ENCODE measurements at places on chromosomes 6 and 20.
A peak's percentile ranks its signal among the peaks of the same experiment; 100 is the strongest.

GRCh38 chr20:4763723-4764510, 42.2 kb downstream of the PRND start:
- H3K36me3 ChIP-seq: no peaks in the 10 kb centered on the region
- peaks cover 9% of the 10 kb centered on the region for H3K4me1 ChIP-seq
- DNase-seq: no peak
- no peak overlapping the region for H3K27ac ChIP-seq
- no peaks in the 10 kb centered on the region for H3K27me3 ChIP-seq

GRCh38 chr6:144327081-144327480, 41.9 kb downstream of the UTRN start:
- DNase-seq: no peak
- H3K4me1 ChIP-seq: peaks cover 1% of the 10 kb centered on the region
- no peak overlapping the region for H3K4me3 ChIP-seq
- no peaks in the 10 kb centered on the region for H3K27me3 ChIP-seq
- H3K36me3 ChIP-seq: no peaks in the 10 kb centered on the region
- no peak overlapping the region for H3K27ac ChIP-seq

- DNase-seq: no peak
- H3K4me3 ChIP-seq: no peak overlapping the region
- H3K27ac ChIP-seq: no peak overlapping the region
- no peaks in the 10 kb centered on the region for H3K4me1 ChIP-seq
Observed at GRCh38 chr20:22455259-22455658, 129.1 kb downstream of the FOXA2 start.

- no peaks in the 10 kb centered on the region for H3K4me1 ChIP-seq
- H3K4me3 ChIP-seq: no peak overlapping the region
- no peaks in the 10 kb centered on the region for H3K36me3 ChIP-seq
- DNase-seq: no peak
- no peaks in the 10 kb centered on the region for H3K27me3 ChIP-seq
- H3K27ac ChIP-seq: no peak overlapping the region
Observed at GRCh38 chr6:5059036-5059896, 25.9 kb upstream of the PPP1R3G start.

DNA sequence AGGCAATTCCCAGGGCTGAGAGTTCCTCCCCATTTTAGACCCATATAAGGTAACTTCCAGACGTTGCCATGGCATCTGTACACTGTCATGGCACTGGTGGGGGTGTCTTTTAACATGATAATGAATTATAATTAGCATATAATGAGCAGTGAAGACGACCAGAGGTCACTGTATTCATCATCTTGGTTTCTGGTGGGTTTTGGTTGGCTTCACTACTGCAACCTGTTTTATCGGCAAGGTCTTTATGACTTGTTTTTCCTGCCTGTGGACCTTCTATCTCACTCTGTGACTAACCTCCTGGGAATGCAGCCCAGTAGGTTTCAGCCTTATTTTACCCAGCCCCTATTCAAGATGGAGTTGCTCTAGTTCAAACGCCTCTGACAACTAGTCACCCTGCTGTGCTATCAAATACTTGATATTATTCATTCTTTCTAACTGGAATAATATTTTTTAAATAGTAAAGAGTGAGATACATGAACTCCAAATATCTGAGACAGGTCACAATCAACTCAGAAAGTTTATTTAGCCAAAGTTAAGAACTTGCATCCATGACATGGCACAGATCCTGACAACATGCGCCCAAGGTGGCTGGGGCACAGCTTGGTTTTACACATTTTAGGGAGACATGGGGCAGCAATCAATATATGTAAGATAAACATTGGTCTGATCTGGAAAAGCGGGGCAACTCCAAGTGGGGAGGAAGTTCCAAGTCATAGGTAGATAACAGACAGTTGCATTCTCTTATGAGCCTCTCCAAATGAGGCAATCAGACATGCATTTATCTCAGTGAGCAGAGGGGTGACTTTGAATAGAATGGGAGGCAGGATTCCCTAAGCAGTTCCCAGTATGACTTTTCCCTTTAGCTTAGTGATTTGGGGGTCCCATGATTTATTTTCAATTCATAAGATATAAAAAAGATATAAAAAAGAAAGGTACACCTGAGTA, 1.2 kb upstream of the UFL1 start:
- peak overlapping the region; percentile 47 for H3K27ac ChIP-seq
- peak overlapping the region; percentile 99 for H3K4me3 ChIP-seq
- no peaks in the 10 kb centered on the region for H3K27me3 ChIP-seq
- H3K36me3 ChIP-seq: peaks cover 31% of the 10 kb centered on the region
- H3K4me1 ChIP-seq: peaks cover 23% of the 10 kb centered on the region

- no peaks in the 10 kb centered on the region for H3K27me3 ChIP-seq
- H3K4me1 ChIP-seq: peaks cover 20% of the 10 kb centered on the region
- H3K27ac ChIP-seq: no peak overlapping the region
Observed at GRCh38 chr6:16805243-16805950, 44.1 kb upstream of the ATXN1 start.

- H3K27me3 ChIP-seq: no peaks in the 10 kb centered on the region
- peaks cover 33% of the 10 kb centered on the region for H3K36me3 ChIP-seq
- no peaks in the 10 kb centered on the region for H3K4me1 ChIP-seq
Observed at GRCh38 chr6:143486752-143487151, 24.8 kb downstream of the FUCA2 start.

- no peaks in the 10 kb centered on the region for H3K4me1 ChIP-seq
- H3K36me3 ChIP-seq: no peaks in the 10 kb centered on the region
- no peak for DNase-seq
- H3K27ac ChIP-seq: no peak overlapping the region
Observed at GRCh38 chr6:56486681-56487080, 156.0 kb downstream of the DST start.

GRCh38 chr20:61067221-61067620, 184.8 kb upstream of the CDH4 start:
- H3K27ac ChIP-seq: no peak overlapping the region
- H3K27me3 ChIP-seq: no peaks in the 10 kb centered on the region
- H3K4me1 ChIP-seq: no peaks in the 10 kb centered on the region
- DNase-seq: no peak

GRCh38 chr6:29723262-29723665, at the start of gene HLA-F:
Gene HLA-F (plus strand): TSS chr6:29723434. CDS start chr6:29723464, 30 bp downstream.
- H3K27me3 ChIP-seq: no peaks in the 10 kb centered on the region
- H3K4me1 ChIP-seq: peaks cover 55% of the 10 kb centered on the region
- peak; percentile 86 for DNase-seq
- H3K36me3 ChIP-seq: peaks cover 48% of the 10 kb centered on the region

GRCh38 chr6:43105538-43106222, 29.6 kb downstream of the PTK7 start:
- no peaks in the 10 kb centered on the region for H3K27me3 ChIP-seq
- H3K36me3 ChIP-seq: no peaks in the 10 kb centered on the region
- no peak overlapping the region for H3K4me3 ChIP-seq
- DNase-seq: no peak

- no peak overlapping the region for H3K27ac ChIP-seq
- no peaks in the 10 kb centered on the region for H3K4me1 ChIP-seq
- DNase-seq: no peak
- H3K36me3 ChIP-seq: no peaks in the 10 kb centered on the region
- no peak overlapping the region for H3K4me3 ChIP-seq
Observed at GRCh38 chr6:15843764-15844163, 180.9 kb upstream of the DTNBP1 start.

DNA sequence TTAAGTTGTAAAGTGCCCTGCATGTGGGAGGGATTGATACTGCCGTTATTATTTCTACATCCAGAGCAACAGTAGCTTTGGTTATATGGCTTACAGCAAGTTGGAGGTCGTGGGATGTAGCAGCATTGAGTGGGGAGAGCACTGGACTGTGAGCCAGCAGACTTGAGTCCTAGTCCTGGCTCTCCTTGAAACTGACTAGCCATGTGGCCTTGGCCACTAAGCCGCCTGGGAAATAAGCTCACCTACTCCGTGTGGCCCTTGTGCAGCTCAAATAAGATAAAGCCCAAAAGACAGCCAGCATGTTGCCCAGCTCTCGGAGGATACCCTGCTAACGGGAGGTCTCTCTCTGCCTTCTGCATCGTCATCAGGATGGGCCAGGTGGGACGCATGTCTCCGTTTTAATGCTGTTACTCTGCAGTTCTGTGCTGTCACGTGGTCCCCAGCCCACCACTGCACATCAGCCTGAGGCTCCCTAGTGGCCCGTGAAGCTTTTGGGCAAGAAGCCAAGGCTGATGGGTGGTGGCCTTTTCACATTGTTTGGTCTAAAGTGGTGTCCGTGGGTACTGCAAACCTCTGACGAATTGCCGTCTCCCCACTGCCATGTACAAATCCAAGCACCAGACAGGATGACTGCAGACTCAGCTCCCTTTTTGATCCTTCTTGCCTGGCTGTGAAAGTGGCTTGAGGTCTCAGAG, 7.9 kb downstream of the EPB41L1 start:
- DNase-seq: no peak
- no peaks in the 10 kb centered on the region for H3K36me3 ChIP-seq
- H3K27me3 ChIP-seq: peaks cover 12% of the 10 kb centered on the region

DNA sequence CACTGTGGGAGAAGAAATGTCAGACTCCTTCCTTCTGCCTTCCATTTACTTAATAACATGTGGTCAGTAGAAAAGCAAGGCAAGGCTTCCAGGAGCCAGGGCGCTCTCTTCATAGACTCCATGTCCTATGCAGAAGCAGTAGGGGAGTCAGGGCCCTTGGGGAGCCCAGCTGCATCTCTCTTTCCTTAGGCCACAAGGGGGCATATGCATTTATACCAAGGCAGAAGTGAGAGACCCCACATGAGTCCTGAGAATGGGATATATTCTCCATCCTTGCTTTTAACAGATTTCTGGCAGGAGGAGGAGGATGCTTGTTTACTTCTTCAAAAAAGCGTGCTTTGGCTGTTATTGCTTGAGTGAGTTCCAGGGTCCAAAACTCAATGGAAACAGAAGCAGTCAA, 198.5 kb downstream of the HIVEP2 start:
- no peak overlapping the region for H3K4me3 ChIP-seq
- no peak overlapping the region for H3K27ac ChIP-seq
- peaks cover 4% of the 10 kb centered on the region for H3K36me3 ChIP-seq
- H3K4me1 ChIP-seq: peaks cover 12% of the 10 kb centered on the region

DNA sequence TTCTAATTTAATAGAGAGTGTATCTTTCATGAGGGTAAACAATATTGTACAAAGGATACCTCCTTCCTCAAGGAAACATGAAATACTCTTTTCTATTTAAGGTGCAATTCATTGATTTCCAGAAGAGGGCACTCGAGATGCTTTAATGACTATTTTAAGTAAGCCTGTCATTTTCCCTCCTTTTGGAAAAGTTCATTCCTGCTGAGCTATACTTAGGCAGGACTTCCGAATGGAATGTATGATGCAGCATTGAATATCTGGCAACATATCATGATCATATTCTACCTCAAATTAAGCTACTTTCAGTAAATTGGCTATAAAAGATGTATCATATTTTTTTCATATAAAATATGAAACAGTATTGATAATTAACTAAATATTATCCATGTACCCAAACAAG, 5.0 kb downstream of the DST start:
- no peak for DNase-seq
- no peak overlapping the region for H3K27ac ChIP-seq
- no peaks in the 10 kb centered on the region for H3K36me3 ChIP-seq
- no peaks in the 10 kb centered on the region for H3K4me1 ChIP-seq
- no peak overlapping the region for H3K4me3 ChIP-seq

DNA sequence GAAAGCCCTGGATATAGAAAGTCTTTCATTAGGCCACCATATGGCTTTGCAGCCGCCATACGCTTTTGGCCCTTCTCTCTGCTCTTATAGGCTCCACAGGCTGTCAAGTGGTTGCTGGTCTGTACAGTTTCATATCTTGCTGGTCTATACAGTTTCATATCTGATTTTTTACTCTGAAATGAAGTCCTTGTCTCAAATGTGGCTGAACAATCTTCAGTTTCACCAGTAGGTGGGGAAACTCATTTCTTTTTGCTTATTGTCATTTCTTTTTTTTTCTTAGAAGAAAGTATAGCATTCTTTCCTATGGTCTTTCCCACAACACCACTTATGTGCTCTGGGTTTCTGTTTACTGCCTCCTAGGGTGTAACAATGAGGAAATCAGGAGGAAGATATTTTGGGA, 771.4 kb upstream of the MMS22L start:
- DNase-seq: no peak
- H3K4me1 ChIP-seq: no peaks in the 10 kb centered on the region
- H3K27me3 ChIP-seq: no peaks in the 10 kb centered on the region
- no peak overlapping the region for H3K4me3 ChIP-seq
- no peak overlapping the region for H3K27ac ChIP-seq
- no peaks in the 10 kb centered on the region for H3K36me3 ChIP-seq

DNA sequence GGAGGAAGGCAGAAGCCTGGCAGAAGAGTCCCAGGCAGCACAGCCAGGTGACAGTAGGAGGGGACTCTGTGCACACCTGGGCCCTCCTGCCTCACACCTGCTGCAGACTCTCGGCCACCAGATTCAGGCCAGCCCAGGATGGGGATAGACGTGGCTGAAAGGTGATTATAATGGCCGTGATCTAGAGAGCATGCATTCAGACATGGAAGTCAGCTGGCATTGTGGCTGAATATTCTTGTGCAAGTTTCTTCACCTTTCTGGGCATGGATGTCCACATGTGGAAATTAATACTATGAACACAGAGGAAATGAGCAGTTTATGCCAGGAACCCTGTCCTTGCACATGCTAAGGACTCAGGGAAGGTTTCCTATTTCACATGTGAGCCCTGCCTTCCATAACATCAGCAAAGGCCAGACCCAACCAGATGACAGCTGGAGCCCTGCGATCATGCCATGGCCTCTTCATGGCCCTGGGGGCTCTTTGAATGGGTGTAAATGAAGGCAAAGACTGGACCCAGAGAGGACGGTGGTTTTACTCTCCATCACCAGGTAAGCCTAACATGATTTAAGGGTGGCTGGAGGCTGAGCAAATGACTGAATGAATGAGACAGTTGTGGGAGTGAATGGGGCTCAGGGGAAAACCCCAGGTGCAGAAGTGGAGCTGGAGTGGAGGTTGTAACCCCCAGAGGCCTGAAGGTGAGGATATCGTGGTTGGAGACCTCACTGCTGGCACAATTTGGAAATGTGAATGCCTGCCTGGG, 2.7 kb upstream of the RAET1L start:
- H3K4me3 ChIP-seq: no peak overlapping the region
- H3K4me1 ChIP-seq: peaks cover 21% of the 10 kb centered on the region
- peaks cover 72% of the 10 kb centered on the region for H3K27me3 ChIP-seq
- no peaks in the 10 kb centered on the region for H3K36me3 ChIP-seq
- DNase-seq: no peak

GRCh38 chr6:132190097-132190814, 211.0 kb downstream of the MOXD1 start:
- no peak overlapping the region for H3K4me3 ChIP-seq
- H3K4me1 ChIP-seq: peaks cover 12% of the 10 kb centered on the region
- no peaks in the 10 kb centered on the region for H3K27me3 ChIP-seq
- no peaks in the 10 kb centered on the region for H3K36me3 ChIP-seq

DNA sequence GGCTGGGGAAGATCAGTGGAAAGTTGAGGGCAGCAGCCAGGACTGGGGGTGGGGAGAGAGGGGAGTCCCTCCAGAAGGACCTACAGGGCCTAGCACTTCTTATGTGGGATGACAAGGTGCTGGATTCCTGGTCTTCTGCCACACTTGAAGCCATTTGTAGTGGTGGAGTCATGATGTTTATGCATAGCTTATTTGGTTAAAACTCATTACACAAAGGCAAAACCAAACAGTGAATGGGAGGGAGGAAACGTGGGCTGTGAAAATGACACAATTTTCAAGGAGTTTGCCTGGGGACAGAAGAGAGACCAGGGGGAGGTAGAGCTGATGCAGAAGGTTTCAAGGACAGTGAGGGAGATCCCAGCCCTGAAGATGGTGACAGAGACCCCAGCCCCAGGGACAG, 50.8 kb downstream of the DACT2 start:
- no peaks in the 10 kb centered on the region for H3K36me3 ChIP-seq
- DNase-seq: no peak
- H3K27me3 ChIP-seq: peaks cover 16% of the 10 kb centered on the region
- H3K4me3 ChIP-seq: no peak overlapping the region
- no peak overlapping the region for H3K27ac ChIP-seq

GRCh38 chr20:36504295-36504694, 37.0 kb upstream of the MYL9 start:
- peaks cover 10% of the 10 kb centered on the region for H3K4me1 ChIP-seq
- H3K36me3 ChIP-seq: peaks cover 52% of the 10 kb centered on the region
- H3K27me3 ChIP-seq: no peaks in the 10 kb centered on the region
- DNase-seq: no peak
